ENCODE measurements at places on chromosomes 2 and 18.

GRCh38 chr18:61572871-61573270, 239.6 kb downstream of the CDH20 start:
- DNase-seq, result no peak

DNA sequence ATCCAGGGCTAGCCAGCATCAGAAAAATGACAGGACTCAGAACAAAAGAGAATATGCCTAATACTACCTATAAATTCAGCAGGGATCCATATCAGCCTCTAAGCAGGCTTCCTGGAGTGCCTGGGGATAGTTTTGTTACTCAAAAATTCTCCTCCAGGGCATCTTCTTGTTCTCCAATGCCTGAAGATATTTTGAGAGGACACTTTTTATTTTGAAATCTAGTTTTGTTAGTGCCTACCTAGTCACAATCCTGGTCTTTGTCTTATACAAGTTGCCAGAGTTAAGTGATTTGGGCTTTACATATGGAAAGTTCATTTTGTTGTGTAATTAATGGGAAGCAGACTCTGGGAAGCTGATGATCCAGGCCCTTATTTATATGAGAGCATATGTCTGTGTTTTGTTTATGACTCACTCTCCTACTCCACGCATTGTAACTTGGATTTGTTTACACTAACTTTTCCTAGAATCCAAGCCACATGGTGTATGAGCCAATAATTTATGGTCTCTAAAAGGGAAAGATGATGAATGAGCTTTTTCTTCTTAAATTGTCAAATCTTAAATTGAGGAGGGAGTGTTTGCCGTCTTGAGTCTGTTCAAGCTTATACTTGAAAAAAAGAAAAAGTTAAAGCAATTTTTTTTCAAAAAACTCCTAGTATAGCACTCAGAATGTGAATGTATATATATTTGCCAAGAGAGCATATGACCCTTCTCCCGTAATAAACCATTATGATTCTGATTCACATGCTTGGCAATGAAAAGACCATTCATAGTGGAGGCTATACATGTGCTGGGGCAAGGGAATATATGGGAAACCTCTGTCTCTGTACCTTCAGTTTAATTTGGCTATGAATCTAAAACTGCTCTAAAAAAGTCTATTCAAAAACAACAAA, 370.3 kb downstream of the SETBP1 start:
- no peak for DNase-seq

GRCh38 chr2:3751806-3752205, 48.4 kb downstream of the DCDC2C start:
- DNase-seq, result no peak

DNA sequence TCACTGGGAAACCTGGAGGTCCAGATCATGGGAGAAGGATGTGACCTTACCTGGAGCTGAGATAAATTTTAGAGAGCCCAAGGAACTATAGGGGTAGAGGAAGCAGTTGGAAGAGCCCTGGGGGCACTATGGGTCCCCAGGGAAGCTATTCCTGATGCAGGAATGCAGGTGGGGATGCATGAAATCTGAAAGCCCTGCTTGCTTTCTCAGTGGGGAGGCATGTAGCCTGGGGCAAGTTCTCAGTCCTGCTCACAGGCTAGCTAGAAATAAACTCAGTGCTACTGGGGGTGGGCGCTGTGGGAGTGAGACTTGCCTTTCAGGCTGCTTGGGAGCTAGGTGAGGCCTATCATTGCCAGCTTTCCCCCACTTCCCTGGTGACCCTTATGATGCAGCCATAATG, 499.7 kb downstream of the PTH2R start:
- no peak for DNase-seq

DNA sequence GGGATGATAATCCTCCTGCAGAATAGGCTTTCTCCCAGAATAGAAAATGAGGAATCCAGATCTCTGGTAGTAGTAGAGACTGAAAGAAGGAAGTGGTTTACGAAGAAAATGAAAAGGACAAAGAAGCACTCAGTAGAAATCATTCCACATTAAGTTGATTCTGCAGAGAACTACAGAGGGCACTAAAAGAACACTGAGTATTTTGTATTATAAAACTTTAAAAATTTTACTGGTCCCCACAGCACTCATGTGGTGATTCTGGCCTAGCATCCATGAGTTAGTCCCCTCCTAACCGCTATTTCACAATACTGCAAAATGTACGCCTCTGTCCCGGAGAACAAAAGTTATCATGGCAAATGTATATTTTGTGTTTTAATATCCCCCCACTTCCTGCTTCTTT, 42.9 kb upstream of the SLC35F5 start:
- DNase-seq, result no peak

GRCh38 chr18:39453882-39454281, 1888.3 kb upstream of the CELF4 start:
- DNase-seq, result no peak

DNA sequence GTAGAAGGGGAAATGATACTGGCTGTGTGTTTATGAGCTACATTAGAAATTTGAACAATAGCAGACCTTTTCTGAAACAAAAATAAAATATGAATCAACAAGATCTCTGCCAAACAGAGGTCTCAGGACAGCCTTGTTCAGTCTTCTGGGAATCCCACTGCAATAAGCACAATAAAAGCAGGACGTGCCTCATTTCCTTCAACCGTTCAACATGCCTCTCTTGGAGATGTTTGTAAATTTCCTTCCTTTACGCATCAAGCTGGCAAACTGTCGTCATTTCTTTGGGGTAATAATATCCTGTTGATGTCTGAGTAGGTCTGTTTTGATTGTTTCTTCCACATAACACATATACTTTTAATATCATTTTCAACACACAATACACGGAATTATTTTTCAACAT, 77.2 kb downstream of the TCF4 start:
- no peak for DNase-seq

GRCh38 chr2:199851883-199852282, 891 bp upstream of the FTCDNL1 start:
- DNase-seq, result no peak

DNA sequence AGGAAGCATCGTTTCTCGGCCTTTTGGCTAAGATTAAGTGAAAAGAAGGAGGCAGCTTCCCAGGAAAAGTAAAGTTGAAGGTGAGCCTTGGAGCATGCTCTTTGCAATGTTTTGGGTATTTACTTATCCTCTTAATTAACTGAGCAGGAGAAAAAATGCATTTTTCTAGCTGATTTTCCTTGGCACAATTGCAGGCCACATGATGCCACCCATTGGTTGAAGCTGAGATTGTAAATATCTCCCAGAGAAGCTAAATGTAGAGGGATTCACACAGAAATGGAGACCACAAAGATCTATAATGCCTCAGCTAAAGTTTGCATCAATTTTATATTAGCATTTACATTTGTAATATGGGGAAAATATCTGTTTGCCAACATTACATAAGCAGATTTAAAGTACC, 294.1 kb downstream of the KCNS3 start:
- no peak for DNase-seq

GRCh38 chr2:240135706-240136012, 446 bp downstream of the COPS9 start:
- no peak for DNase-seq

- no peak for DNase-seq
Measured at GRCh38 chr2:223214394-223215253, 162.6 kb downstream of the KCNE4 start.

DNA sequence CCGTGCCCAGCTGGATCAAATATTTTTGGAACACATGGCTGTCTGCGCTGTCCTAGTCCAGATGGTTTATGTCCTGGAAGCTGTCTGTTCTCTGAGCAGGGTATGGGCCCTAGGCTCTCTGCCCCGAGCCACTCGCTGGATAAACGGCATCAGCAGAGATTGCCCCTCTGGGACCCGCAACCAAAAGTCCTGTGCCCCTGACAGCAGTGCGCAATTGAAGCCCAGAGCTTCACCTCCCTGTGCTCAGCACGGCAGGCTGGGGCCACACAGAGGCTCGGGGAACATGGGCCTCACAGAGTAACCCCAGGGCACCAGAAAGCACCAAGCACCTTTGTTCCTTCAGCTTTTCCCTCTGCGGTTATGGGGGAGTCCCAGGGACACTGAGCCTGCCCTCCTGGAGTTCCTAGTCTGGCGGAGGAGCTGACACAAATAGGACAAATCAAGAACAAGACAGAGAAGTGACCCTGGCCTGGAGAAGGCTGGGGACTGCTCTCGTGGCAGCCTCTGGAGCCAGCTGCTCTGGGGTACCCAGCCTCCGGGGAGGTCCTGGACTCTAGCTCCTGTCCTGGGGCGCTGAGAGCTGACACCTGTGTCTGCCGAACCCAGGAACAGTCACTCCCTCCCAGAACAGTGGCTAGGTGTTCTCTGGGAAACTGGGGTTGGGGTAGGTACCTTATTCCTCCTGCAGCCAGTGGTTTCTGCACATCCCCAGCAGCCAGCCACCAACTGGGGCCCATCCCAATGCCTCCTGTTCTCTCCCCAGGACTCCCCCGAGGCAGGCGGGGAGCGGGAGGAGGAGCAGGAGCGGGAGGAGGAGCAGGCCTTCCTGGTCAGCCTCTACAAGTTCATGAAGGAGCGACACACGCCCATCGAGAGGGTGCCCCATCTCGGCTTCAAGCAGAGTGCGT, 12.3 kb downstream of the ARID5A start:
- DNase-seq, result no peak

GRCh38 chr2:46805401-46805951, 110.1 kb downstream of the MCFD2 start:
- no peak for DNase-seq

GRCh38 chr2:223238301-223238700, 186.3 kb downstream of the KCNE4 start:
- DNase-seq, result no peak

- no peak for DNase-seq
Measured at GRCh38 chr2:7896940-7897487, 784.8 kb upstream of the ID2 start.

- DNase-seq, result no peak
Measured at GRCh38 chr2:193891023-193891422, 1696.3 kb upstream of the TMEFF2 start.

DNA sequence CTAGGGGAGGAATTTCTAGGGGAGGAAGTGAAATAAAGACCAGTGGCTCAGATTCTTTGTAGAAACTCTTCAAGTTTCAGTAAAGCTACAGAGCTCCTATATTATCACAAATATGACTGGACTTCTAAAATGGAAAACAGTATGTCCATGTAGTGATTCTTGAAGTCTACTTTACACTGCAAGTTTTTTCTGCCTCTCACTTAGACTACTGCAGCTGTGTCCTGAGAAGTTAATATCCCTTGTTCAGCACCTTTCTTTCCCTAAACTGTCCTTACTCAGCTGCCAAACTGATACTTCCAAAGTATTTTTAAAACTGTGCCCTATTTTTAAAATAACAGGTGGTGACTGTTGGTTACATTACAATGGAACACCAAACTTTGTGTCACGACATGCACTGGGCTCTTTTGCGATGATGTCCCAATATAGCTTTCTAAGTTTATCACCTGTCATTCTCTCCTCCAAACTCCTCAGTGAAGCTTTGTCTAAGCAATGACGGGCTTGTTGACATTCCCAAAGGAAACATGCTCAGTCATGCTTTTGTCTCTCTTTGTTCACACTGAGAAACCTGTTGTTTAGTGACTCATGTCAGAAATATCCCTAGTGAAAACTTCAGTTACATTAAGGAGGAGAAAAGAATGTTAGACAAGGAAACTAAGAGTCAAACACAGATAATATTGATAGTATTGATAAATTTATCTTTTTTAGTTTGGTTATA, 341.1 kb downstream of the ARL6IP6 start:
- DNase-seq, result no peak

DNA sequence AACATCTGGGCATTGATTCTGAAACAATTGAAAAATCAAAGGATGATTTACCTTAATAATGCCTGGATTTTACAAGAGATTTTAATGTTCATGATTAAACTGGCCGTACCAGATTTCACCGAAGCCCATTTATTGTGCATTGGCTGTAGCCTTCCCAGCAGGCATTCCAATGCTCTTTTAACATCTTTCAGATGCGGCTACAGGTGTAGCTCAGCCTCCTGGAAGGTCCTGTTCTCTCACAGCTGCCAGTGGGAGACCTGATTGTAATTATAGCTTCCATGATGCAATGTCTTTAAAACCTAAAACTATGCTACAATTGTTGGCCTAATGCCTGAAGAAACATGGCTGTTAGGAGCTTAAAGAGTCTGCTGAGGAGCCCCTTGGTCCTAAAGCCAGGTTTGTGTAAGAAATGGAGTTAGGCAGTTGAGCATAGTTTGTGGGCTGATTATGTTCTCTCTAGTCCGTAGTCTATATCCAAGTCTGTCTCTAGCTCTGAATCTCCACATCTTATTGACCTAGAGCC, 147.4 kb downstream of the CERS6 start:
- DNase-seq, result no peak

DNA sequence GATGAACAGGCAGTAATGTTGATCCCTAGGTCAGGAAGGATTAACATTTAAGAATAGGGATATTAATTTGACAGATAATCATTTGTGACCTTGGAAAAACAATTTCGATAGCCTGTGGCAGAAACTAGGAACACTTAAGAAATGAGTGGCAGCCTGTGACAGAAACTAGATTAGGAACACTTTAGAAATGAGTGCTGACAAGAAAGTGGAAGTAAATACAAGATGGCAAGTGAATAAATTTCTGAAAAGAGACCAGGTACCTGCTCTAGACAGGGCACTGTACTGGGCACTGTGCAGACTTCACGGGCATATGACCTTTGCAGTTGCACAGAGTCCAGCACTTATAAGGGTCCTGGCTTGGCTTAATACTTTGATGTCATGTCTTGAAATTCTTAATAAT, 5.5 kb upstream of the HNRNPA3 start:
- DNase-seq, result no peak

- peak; percentile 46 for DNase-seq
Measured at GRCh38 chr18:67265464-67266245, 250.9 kb downstream of the DSEL start.

DNA sequence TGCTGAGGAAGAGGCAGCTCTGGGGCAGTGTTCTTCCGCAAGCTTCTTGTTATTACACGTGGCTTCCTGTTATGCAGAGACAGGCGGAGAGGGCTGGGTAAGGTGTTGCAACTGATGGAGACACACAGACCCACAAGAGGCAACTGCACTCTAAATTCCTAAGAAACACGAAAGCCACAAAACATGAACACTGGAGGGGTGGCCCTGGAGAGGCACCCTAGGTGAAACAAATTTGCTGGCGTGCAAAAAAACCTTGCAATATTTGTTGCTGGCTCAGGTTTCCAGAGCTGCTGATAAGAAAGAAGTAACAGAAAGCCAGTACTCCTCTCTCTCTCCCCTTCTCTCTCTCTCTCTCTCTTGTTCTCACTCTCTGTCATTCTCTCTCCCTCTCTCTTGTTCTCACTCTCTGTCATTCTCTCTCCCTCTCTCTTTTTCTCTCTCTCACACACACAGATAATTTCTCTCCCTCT, 31.8 kb downstream of the ARHGAP25 start:
- peak; percentile 79 for DNase-seq

GRCh38 chr2:109458512-109458911, 155.3 kb downstream of the SEPTIN10 start:
- no peak for DNase-seq

- no peak for DNase-seq
Measured at GRCh38 chr2:98379311-98380202, 33.3 kb downstream of the CNGA3 start.

GRCh38 chr2:242054881-242055801, 185.6 kb downstream of the RTP5 start:
- no peak for DNase-seq

Data from central memory CD4-positive, alpha-beta T cell (primary cell).